Activated CD4-positive, alpha-beta T cell treated with anti-CD3 and anti-CD28 coated beads for 1 hour (primary cell): ENCODE measurements at places on chromosomes 4 and X.

- DNase-seq, result no peak
Observed at GRCh38 chr4:98643755-98644154, 14.7 kb downstream of the TSPAN5 start.

DNA sequence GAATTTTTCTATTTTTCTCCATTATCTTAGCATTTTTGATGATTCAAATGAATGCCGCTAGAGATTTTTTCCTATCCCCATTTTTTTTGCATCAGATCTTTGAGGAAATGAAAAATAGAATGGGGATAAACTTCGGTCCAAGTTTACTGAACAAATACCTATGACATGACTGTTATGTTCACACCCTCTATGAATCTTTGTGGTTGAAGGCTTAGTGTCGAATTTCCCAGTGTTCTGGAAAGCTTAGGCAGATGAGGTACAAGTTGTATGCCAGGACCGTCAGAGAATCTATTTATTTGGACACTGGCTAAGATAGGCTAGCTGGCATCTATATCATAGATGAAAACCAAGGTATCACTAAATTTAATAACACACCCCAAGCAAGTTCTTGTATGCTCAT is 123.4 kb downstream of the SPCS3 start:
- no peak for DNase-seq

GRCh38 chrX:17848545-17849265 is 12.4 kb downstream of the RAI2 start:
- DNase-seq, result no peak

DNA sequence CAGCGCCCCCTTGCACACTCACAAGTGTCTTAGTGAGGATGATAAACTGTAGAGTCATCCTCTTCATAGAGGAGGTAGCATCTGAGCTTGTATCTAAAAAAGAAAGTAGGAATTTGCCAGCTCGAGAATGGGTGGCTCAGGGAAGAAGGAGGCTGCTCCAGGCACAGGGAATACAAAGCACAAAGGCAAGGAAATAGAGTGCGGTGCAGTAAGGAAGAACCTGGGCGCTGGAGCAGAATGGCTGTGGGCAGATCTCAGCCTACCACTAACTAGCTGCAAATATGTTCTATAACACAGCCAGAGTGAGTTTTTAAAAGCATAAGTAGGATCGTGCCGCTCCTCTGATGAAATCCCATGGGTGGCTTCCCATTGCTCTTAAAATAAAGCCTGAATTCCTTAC is 61.6 kb upstream of the MAPK10 start:
- no peak for DNase-seq

DNA sequence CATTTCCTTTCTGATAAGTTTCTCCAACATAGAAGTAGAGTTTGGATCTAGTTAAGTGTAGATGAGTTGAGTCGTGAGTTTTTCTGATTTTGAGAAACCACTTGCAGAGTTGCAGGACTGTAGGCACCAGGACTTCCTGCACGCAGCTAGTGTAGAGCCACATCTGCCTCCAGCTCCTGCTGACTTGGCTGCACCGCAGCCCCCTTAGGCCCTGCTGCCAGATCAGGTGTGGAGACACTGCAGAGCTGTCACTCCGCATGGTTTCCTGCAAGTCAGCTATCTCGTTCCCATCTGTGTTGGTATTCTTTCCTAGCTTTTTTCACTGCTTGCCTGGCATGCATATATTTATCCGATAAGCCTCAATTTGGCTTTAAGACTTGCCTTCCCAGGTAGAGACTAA is 48.9 kb downstream of the PCDH7 start:
- no peak for DNase-seq

DNA sequence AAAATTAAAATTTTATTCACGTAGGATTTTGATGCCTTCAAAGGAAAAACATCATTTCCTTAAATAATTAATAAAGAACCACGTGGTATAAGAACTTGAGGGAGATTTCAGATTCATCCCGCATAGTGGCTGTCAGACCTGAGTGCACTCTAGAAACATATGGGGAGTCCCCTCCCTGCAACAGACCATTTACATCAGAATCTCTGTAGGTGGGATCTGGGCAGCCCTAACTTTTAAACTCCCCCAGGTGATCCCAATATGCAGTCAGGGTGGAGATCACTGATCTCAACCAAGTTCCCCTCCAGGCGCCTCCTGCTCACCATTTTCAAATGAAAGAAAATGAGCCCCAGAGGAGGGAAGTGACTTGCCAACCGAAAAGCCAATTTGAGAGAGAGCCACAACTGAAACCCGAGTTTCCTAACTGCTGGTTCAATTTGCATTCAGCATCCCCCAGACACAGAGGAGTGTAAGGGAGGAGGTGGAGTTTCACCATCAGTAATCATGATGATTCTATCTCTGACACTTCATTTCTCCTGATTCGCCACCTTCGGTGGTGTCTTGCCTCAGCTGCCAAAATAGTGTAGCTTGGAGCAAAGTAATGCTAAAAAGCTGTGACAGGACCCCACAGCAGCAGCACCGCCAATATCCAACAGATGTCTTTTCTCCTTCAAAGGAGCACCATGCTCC is 11.4 kb downstream of the RNF150 start:
- DNase-seq, result no peak

DNA sequence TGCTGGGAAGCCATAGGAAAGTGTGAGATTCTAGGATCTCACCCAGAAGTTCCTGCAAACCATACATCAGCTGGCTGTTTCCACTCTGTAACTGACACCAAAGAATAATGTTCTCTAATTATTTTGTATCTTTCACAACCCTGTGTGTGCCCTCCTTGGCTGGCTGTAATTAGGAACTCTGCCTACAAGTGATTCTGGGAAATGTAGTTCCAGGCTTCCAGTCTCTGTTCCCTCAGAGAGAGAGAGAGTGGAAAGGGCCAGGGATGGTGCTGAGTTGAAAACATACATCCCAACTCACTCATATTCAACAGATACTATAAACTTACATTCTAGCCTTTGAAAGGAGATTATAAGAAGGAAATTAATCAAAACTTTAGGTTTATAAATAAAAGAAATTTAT is 57.5 kb upstream of the C1QTNF7 start:
- no peak for DNase-seq

- no peak for DNase-seq
Observed at GRCh38 chr4:78056265-78057129, 626 bp upstream of the FRAS1 start.

DNA sequence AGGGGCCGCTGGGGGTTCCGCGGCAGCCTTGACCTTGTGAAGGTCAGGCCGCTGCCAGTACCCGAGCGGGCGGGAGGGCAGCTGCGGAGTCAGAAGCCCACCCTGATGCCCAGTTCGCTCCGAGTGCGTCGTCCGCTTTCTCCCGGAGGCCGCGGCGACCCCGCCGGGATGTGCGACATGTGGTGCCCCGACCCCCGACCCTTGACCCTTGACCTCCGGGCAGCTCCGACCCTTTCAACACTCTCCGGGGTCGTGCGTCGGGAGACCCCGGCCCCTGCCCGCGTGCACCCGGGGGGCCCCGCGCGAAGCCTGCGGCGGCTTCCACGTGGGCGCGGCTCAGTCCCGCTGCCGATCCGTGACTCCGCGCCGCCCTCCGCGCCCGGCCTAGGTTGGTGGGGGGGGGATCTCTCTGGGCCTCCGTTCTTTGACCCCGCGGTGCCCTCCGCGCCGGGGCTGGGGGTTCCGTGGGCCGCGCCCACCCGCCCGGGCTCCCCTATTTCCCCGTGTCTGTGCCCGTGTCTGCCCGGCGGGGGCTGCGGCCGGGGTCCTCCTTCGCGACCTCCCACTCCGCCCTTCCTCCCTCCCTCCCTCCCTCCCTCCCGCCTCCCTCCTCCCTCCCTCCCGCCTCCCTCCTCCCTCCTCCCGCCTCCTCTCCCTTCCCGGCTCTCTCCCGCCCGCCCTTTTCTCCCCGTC is 609 bp upstream of the SLC25A6 start:
- DNase-seq, result no peak

GRCh38 chr4:85979276-85979675 is 380.6 kb downstream of the MAPK10 start:
- no peak for DNase-seq

DNA sequence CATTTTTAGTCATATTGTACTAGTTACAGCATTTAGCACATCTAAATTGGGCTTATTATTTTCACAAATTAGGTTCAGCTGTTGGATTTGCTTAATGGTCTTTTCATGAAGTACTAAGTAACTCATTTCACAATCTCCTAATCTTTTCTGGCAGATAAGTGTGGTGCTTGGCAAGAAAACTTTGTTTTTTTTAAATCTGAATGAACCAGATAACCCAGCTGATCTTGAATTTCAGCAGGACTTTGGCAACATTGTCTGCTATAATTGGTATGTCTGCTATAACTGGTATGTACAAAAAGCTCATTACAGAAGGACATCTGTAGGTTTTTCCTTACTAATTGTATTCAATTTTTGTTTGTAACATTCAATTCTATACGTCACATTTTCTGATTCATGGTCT is 22.7 kb downstream of the WDR19 start:
- DNase-seq, result no peak

DNA sequence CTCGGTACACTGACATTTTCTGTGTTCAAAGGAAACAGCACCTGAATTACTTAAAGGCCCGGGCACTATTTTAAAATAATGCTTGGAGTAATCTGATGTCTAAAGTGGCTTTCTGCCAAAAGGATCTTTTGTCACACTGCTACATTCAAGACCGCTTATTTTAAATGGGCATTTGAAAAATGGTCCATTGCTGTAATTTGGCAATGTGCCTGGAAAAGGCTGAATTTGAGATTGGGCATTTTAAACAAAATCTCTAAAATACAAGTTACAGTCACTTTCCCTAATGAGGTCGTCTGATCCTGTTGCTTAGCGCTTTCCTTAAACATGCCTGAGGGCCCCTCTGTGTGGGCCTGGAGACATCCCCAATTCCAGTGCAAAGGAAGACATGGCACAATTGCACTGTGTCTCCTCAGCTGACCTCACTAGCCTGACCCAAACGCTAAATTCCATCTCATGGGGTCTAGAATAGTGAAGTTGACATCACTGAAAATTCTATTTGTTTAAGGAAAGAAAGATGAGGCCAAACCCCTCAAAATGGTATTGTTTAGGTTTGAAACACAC is 214.2 kb downstream of the GPC3 start:
- no peak for DNase-seq

GRCh38 chr4:3823496-3824341 is 57.5 kb downstream of the ADRA2C start:
- no peak for DNase-seq

- DNase-seq, result no peak
Observed at GRCh38 chrX:4935401-4935800, 1222.0 kb upstream of the PRKX start.

DNA sequence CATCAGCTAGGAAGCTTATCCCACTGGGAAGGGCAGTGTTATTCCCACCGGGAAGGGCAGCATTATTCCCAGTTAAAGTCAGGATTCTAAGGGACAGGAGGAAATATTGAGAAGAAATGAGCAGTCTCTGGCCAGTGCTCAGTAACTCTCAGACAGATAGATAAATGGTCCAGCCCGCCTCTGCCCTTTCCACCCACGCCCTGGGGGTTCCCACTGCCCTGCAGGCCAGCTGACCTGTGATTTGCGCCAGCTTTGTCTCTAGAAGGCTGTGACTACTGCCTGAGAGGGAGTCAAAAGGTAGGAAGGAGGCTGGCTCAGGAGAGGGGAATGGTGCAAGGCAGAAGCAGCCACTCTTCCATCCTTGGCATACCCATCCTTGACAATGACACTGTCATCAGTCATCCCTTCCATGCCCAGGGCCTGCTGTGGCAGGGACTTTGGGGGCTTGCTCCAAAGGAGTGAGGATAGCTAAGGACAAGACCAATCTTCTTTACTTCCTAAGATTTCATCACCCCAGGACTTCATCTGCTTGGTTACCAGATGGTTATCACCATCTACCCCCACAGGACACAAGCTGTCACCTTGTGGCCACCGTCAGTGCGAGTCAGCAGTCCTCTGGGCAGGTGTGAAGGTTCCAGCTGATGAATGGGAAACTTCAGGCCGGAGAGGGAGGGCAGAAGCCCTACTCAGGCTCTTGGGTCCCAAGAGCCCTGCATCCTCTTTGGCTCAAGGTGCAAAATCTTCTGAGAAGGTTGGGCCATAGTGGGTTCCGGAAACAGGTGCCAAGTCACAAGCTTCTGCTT is 49.5 kb downstream of the SEPSECS start:
- DNase-seq, result no peak

- no peak for DNase-seq
Observed at GRCh38 chrX:17375637-17376430, 834 bp downstream of the NHS start.

- DNase-seq, result no peak
Observed at GRCh38 chr4:15690020-15690809, 8.6 kb downstream of the FAM200B start.

DNA sequence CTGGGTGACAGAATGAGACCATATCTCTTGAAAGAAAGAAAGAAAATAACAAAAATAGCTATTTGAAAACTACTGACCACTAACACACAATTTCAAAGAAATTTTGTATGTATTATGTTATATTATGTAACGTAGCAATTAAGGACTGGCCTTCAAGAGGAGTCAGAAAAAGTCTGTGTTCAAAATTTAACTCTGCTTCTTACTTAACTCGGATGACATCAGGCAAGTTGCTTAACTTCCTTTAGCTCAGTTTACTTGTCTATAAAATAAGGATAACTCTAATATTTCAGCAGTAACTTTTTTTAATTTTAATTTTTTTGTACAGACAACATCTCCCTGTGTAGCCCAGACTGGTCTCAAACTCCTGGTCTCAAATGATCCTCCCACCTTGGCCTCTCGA is 14.6 kb upstream of the PRSS12 start:
- no peak for DNase-seq

DNA sequence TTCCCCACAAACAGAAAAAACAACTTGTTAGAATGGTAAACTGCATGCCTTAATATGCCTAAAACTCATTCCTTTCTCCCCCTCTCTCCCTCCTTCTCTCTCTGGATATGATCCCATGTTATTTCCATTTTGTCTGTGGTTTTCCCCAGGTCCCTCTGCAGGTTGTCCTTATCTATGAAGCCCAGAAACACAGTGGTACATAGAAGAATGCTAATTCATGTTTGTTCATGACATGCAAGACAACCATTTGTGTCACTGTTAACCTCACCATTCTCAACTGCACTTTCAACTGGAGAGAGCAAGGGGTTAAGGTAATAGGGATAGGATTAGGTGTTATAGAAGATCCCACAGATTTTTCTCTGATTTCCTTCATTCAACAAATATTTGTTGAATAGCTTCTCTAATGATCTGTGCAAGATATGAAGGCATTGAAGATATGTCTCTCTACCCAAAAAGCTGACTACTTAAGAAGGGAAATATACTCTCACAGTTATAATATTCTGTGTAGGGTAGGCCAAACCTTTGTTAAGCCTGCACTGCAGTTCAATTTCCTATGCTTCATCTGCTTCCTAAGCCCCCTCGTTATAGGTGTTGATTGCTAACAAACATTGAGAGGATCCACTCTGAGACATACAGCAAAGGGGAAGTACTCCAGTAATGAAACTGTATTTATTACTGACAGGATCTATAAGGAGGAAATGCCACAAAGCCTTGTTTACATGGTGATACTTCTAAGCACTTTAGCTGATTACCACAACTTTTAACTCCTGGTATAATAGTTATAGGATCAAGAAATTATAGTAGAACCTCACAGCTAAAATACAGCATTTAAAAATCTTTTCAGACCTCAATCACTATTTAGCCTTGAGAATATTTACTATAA is 96.1 kb downstream of the FRYL start:
- DNase-seq, result no peak

- DNase-seq, result no peak
Observed at GRCh38 chr4:110778521-110778920, 155.6 kb upstream of the PITX2 start.

GRCh38 chr4:78293821-78294301 is 236.7 kb downstream of the FRAS1 start:
- no peak for DNase-seq
